ENCODE measurements at places on chromosomes 16 and 17.

- no peak for DNase-seq
Observed at GRCh38 chr16:11310997-11311561, 29.9 kb upstream of the PRM1 start.

GRCh38 chr16:635573-636205 is 416 bp downstream of the METTL26 start:
- DNase-seq, result no peak

- DNase-seq, result no peak
Observed at GRCh38 chr16:72721981-72722380, 325.9 kb downstream of the ZFHX3 start.

- DNase-seq, result no peak
Observed at GRCh38 chr17:58371300-58371950, 19.4 kb upstream of the SUPT4H1 start.

DNA sequence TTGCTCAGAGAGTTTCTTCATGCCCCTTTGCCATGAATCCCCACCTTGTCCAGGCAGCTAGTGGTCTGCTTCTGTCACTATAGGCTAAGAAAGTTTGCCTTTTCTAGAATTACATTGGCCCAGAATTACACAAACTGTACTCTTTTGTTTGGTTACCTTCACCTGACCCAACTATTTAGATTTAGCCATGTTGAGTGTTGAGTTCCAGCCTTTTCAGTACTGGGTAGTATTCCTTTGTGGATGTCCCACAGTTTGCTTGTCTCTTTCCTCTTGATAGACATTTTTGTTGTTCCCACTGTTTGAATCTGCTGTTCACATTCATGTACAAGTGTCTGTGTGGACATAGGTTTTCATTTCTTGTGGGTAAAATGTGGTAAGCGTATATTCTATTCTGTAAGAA is 22.3 kb downstream of the USP10 start:
- no peak for DNase-seq

- no peak for DNase-seq
Observed at GRCh38 chr17:80513892-80514291, 30.7 kb upstream of the RPTOR start.

- DNase-seq, result no peak
Observed at GRCh38 chr16:11015076-11015475, 70.7 kb downstream of the CLEC16A start.

GRCh38 chr16:75272097-75272551 is 20.7 kb upstream of the BCAR1 start:
- DNase-seq, result no peak

DNA sequence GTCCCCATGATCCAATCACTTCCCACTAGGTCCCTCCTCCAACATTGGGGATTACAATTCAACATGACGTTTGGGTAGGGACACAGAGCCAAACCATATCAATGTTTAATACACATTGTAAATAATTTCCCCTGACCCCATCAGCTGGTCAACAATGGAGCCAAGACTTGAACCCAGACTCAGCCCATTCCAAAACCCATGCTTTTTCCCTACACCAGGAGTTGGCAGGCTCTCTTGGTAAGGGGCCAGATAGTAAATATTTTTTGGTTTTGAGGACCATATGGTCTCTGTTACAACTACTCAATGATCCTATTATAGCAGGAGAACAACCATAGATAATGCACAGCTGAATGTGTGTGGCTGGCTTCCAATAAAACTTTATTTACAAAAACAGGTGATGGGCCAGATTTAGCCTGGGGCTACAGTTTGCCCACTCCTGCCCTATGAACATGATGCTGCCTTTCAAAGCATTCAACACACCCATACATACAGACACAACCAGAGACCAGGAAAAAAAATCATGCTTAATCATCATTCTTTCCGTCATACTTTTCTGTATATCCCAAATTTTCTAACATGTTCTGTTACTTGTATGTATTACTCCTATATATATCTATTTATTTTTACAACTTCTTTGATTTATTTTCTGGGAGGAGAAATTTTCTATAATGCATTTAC is 22.1 kb upstream of the MSI2 start:
- no peak for DNase-seq

- no peak for DNase-seq
Observed at GRCh38 chr16:12398029-12398682, 405.5 kb downstream of the CPPED1 start.

DNA sequence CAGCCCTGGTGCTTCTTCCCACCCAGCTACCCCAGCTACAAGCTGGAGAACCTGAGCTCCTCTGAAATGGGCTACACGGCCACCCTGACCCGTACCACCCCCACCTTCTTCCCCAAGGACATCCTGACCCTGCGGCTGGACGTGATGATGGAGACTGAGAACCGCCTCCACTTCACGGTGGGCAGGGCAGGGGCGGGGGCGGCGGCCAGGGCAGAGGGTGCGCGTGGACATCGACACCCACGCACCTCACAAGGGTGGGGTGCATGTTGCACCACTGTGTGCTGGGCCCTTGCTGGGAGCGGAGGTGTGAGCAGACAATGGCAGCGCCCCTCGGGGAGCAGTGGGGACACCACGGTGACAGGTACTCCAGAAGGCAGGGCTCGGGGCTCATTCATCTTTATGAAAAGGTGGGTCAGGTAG is 3.6 kb downstream of the GAA start:
- DNase-seq, result no peak

DNA sequence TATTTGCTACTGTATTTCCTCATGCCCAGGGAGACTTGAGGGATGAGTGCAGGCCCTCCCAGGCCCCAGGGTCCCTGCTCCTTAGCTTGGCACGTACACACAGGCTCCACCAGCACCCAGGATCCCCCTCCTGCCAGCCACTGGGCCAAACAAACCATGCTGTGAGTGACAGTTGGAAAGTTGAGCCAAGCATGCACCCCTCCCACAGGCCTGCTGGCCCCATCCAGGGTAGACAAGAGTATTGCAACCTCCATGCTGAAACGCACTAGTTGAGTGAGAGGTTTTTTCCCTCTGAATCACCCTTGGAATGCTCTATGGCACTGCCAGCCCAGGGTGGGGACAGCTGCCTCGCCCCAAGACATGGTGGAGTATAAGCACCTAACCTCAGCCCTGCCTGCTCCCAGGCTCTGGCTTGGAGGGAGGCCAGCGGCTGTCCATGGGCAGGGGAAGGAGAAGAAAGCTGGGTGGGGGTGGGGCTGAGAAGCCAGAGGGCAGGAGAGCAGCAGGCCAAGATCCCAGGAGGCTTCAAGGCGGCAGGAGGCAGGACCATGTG is 49.6 kb downstream of the PITPNM3 start:
- DNase-seq, result no peak

DNA sequence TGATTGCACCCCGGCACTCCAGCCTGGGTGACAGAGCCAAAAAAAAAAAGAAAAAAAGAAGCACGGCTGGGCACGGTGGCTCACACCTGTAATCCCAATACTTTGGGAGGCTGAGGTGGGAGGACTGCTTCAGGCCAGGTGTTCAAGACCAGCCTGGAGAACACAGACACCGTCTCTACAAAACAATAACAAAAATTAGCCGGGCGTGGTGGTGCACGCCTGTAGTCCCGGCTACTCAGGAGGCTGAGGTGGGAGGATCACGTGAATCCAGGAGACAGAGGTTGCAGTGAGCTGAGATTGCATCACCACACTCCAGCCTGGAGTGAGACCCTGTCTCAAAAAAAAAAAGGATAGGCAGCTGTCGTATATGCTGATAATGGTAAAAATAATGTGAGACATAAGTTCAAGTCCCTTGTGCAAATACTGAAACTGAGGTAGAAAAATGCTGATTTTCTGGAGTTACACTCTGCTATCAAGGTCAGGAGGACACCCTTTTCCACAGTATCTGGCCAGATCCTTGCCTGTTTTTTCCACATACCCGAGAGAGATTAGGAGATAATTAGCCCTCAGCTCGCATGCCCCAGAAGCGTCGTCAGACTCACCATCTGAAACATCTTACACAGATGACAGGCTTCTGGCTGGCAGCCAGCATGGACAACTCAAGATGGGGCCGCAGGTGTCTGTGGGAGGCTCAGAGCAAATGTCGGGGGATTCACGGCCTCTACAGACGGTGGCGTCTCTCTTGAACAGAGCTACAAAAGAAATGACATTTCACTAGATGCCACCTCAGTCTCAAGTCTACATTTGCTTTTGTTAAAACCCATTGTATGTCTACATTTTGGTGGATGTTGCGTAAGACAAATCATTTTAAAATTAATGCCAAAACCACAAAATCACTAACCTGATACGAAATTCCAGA is 36.8 kb downstream of the WDR45B start:
- no peak for DNase-seq

- DNase-seq, result no peak
Observed at GRCh38 chr16:90055371-90055770, 21.8 kb downstream of the PRDM7 start.

DNA sequence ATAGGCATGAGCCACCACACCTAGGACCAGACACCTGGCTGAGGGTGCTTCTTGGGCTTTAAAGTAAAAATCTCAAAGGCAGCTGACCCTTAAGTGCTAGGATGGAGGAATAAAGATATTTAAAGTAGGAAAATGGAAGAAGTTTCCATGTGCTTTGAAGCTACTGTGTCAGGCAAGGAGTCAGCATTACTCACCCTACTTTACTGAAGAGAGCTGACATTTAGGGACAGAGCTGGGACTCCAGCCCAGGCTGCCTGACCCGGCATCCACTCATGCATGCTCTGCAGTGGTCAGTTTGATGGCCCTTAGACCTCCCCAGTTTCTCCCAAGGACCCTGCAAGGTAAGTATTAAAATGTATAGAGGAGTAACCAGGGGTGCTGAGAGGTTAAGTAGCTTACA is 124.7 kb upstream of the PLCG2 start:
- DNase-seq, result no peak

GRCh38 chr16:29645694-29646187 is 17.3 kb upstream of the SPN start:
- no peak for DNase-seq

GRCh38 chr17:34163123-34163522 is 92.0 kb upstream of the CCL2 start:
- DNase-seq, result no peak

GRCh38 chr17:75647061-75647460 is 13.8 kb downstream of the SMIM5 start:
- DNase-seq, result no peak

DNA sequence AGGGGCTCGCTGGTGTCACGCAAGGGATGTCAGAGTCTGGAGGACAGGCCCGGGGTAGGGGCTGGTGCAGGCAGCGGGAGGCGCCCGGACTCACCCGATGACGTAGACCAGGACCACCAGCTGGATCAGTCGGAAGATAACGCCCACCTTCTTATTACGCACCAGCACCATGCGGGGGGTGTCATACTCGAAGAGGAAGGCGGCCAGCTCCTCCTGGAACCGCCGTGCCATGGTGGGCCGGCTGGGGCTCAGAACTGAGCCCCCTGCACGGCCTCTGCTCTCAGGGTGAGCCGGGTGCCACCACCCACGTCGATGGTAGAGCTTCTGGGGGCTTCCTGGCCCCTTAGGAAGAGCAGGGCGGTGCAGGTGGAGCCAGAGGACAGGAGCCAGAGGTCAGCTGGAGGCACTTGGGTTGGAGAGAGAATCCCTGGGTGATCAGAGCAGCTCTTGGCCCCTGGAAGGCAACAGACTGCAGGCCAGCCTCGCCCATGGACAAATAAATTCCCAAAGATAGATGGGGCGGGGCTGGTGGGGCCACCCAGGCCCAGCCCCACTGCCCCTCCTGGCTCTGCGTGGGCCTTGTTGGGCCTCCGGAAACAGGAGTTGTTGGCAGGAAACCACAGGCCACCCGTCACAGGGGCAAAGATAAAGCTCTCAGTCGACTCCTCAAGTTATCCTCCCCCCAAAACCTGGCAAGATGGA is at the start of gene P2RX1:
Gene P2RX1, minus strand, starts transcription at position 471 of the 702 bp plus-strand sequence. Its CDS starts 240 bp downstream, at position 231.
- no peak for DNase-seq

Data from NCI-H187 treated with DMSO at 0.1 percent for 48 hours (cell line).